ENCODE measurements at places on chromosomes 1 and 21.

- DNase-seq, result peak; percentile 92
These were observed 64.3 kb downstream of the OPTC start for GRCh38 chr1:203558064-203558760.

GRCh38 chr1:76371941-76372340 lies 297.4 kb downstream of the ST6GALNAC3 start:
- no peak for DNase-seq

GRCh38 chr1:15106608-15107007 lies 46.9 kb upstream of the TMEM51 start:
- DNase-seq, result no peak

DNA sequence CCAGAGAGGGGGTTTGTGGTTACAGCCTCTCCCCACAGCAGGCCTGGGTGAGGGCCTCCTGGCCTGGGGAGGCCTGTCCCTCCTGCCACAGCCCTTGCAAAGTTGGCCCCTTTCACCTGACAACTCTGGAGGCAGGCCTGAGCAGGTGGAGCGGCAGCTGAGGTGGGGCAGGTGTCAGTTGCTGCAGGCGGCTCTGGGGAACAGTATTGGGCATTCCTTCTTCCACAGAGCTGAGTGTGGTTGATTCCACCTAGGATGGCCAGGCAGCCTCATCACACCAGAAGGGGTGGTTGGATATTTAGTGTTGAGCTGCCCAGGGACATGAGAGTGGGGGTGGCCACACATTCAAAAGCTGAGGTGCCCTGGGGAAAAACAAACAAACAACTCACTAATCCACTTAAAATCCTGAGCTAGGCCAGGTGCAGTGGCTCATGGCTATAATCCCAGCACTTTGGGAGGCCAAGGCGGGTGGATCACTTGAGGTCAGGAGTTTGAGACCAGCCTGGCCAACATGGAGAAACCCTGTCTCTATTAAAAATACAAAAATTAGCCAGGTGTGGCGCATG lies 31.1 kb downstream of the PIGP start:
- DNase-seq, result no peak

All from kidney epithelial cell (primary cell).